Uterine smooth muscle cell (primary cell): ENCODE measurements at places on chromosomes 4 and X. TPM values are rescaled to one million over a fixed set of nuclear protein-coding genes. Genes with fewer than 3 reads are reported as not detected.

GLOD5 gene
- total RNA-seq: not detected in 2 replicates

GC gene
- not detected in 2 replicates for total RNA-seq

DNAJB14 gene
- total RNA-seq: 42.2 and 43.5 TPM in 2 replicates

COL25A1 gene
- 0.11 and 1.6 TPM in 2 replicates for total RNA-seq

DGKQ gene
- 19.7 and 25.6 TPM in 2 replicates for total RNA-seq

COX7B2 gene
- total RNA-seq: not detected in 2 replicates

MMAA gene
- total RNA-seq: 5.0 and 5.1 TPM in 2 replicates

LAMP2 gene
- 116 and 175 TPM in 2 replicates for total RNA-seq

NSUN7 gene
- total RNA-seq: 0.22 and 1.1 TPM in 2 replicates

RS1 gene
- total RNA-seq: not detected in 2 replicates

ADAM29 gene
- total RNA-seq: not detected in 2 replicates

DOCK11 gene
- 39.5 and 43.0 TPM in 2 replicates for total RNA-seq

CNKSR2 gene
- 1.1 and 2.4 TPM in 2 replicates for total RNA-seq

ATP8A1 gene
- total RNA-seq: 1.6 and 6.1 TPM in 2 replicates

RHOXF2B gene
- total RNA-seq: not detected in 2 replicates

SRPX2 gene
- 19.8 and 58.2 TPM in 2 replicates for total RNA-seq

PSAPL1 gene
- not detected in 2 replicates for total RNA-seq

SLC9A6 gene
- 29.2 and 38.4 TPM in 2 replicates for total RNA-seq

COX18 gene
- 29.1 and 35.4 TPM in 2 replicates for total RNA-seq

RIPPLY1 gene
- not detected in 2 replicates for total RNA-seq

CT45A10 gene
- total RNA-seq: not detected in 2 replicates

MAOB gene
- total RNA-seq: 0.37 and 0.66 TPM in 2 replicates

ADAMTS3 gene
- total RNA-seq: 3.6 and 8.9 TPM in 2 replicates

MTMR8 gene
- total RNA-seq: 0.11 and 0.37 TPM in 2 replicates

MAGEA2B gene
- total RNA-seq: not detected in 2 replicates

SHROOM4 gene
- total RNA-seq: 0.55 and 0.62 TPM in 2 replicates
